Common myeloid progenitor, CD34-positive (primary cell): ENCODE measurements at places on chromosomes 13 and 19.

DNA sequence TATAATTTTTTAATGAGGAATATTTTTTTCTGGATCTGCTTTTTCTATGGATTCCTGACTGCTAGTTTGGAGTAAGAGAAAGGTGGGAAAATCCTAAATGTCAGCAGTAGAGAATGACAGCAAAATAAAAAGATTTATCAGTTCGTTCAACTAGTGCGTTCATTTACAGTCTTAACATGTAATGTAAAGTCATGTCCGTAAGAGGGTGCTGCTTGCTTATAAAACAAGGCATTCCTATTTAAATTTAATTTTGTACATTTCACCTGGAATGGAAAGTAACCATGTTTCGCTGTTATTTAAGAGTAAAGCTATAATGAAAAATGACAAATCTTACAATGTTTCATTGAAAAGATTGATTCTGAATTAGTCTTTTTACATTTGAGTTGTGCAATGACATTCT is 76.6 kb downstream of the ZMYM2 start:
- H3K36me3 ChIP-seq: peaks cover 12% of the 10 kb centered on the region
- no peak overlapping the region for H3K4me3 ChIP-seq

GRCh38 chr13:42388326-42388725 is 116.4 kb downstream of the AKAP11 start:
- no peak overlapping the region for H3K4me3 ChIP-seq
- no peaks in the 10 kb centered on the region for H3K4me1 ChIP-seq
- no peak for DNase-seq
- H3K36me3 ChIP-seq: no peaks in the 10 kb centered on the region
- H3K27me3 ChIP-seq: no peaks in the 10 kb centered on the region

DNA sequence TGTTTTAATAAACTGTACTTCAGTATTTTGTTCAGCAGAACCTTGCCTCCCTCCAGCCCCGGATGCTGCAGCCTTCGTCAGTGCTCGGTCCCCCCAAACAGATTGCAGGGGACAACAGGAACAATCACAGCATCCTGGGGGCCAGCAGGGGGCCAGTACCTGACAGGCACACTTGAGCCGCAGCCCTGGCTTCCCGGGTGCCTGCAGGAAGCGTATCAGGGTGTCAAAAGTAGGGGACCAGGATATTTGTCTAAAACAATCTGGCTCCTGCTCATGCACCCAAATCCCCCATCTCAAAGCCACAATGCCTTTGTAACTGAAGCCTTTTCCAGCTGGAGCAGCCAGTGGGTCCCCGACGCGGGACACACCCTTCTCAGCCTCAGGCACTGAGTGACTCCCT is 167.5 kb upstream of the TSHZ3 start:
- H3K27me3 ChIP-seq: no peaks in the 10 kb centered on the region
- DNase-seq: no peak
- H3K27ac ChIP-seq: no peak overlapping the region

DNA sequence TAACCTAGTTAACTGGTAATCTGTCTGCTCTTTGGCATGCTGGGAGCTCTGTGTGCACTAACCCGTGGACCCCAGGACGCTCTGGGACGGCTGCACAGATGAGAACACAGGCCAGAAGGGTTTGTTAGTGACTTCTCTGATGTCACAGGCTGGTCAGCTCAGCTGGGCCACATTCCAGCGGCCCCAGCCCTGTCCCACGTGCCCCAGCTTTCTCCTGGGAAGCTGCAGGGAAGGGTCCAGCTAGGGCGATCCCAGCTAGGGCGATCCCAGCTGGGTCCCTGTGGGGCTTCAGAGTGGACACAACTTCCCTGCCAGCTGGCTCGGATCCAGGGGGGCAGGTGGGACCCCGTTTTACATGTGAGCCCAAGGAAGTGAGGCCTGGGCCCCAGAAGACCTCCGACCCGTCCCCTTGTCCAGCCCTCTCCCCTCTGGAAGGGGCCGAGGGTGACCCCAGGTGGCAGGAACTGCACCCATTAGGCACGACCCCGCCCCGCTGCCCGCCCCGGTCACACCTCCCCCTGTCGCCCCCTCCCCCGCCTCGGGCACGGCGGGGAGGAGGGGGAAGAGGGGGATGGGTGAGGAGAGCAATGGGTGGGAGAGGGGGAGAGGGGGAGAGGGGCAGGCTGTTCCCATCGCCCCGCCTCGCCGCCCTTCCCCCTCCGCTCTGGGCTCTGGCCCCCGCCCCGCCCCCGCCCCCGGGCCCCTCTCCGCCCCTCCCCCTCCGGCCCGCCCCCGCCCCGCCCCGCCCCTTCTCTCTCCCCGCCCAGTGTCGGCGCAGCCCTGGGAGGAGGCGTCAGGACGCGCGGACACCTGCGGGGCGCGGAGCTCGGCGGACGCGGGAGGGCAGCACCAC is 75.2 kb upstream of the MCF2L start:
- no peak overlapping the region for H3K27ac ChIP-seq
- no peak overlapping the region for H3K4me3 ChIP-seq
- H3K4me1 ChIP-seq: peaks cover 31% of the 10 kb centered on the region

DNA sequence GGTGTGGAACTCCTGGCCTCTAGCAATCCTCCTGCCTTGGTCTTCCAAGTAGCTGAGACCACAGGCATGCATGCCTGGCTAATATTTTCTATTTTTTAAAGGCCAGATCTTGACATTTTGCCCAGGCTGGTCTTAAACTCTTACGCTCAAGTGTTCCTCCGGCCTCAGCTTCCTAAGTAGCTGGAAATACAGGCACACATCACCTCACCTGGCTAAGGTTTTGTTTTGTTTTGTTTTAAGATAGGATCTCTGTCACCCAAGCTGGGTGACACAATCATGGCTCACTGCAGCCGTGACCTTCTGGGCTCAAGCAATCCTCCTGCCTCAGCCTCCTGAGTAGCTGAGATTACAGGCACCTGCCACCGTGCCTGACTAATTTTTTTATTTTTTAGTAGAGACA is 5.5 kb upstream of the RLN3 start:
- DNase-seq: no peak
- no peaks in the 10 kb centered on the region for H3K27me3 ChIP-seq
- no peak overlapping the region for H3K4me3 ChIP-seq
- H3K36me3 ChIP-seq: no peaks in the 10 kb centered on the region
